ENCODE measurements at places on chromosomes 2 and 18.
A peak's percentile ranks its signal among the peaks of the same experiment; 100 is the strongest.

DNA sequence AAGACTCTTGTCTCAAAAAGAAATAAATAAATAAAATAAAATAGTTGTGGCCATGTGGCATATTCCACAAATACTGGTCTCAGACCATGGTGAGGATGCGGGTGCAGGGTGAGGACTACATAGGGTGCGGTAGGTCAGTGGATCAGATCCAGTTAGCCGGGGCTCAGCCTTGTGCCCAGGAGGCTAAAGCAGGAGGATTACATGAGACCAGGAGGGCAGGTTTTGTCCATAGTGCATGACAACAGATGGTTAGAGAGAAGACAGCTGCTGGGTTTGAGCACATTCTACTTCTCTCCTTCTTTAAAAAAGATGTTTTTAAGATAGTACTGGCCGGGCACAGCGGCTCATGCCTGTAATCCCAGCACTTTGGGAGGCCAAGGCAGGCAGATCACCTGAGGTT is 12.8 kb upstream of the PSD4 start:
- DNase-seq, result no peak

DNA sequence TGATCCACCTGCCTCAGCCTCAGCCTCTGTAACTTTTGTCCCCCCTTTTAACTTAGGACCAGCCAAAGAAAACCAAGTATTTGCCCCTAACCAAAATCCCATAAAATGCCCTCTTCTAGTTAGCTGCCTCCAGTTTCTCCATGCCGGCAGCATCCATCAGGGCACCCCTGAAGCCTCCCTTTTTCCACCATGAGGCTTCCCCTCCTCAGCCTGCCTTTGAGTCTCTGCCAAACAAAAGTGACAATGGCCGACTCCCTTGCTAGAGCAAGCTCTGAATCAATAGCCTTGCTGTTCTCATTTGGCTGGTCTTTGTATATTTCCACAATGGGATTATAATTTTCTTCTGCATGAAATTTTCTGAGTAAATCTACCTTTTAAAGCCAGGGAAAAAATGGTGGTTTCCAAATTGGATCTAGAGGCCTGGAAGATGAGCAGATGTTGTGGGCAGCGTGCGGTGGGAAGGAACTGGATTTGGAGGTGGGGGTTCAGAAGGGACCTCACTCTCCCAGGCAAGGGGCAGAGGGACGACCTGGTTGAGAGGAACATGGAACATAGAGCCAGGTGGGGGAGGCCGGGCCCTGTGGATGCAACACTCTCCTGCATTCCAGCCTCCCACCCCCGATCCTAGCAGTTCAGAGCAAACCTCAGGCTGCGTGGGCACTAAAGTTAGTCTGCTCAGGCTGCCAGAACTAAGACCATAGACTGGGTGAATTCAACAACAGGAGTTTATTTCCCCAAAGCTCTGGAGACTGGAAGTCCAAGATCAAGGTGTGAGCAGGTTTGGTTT is 80.6 kb downstream of the HS6ST1 start:
- no peak for DNase-seq

GRCh38 chr2:62287282-62287681 is 91.4 kb downstream of the B3GNT2 start:
- DNase-seq, result no peak

GRCh38 chr2:74582184-74582583 is 27.7 kb downstream of the DOK1 start:
- no peak for DNase-seq

DNA sequence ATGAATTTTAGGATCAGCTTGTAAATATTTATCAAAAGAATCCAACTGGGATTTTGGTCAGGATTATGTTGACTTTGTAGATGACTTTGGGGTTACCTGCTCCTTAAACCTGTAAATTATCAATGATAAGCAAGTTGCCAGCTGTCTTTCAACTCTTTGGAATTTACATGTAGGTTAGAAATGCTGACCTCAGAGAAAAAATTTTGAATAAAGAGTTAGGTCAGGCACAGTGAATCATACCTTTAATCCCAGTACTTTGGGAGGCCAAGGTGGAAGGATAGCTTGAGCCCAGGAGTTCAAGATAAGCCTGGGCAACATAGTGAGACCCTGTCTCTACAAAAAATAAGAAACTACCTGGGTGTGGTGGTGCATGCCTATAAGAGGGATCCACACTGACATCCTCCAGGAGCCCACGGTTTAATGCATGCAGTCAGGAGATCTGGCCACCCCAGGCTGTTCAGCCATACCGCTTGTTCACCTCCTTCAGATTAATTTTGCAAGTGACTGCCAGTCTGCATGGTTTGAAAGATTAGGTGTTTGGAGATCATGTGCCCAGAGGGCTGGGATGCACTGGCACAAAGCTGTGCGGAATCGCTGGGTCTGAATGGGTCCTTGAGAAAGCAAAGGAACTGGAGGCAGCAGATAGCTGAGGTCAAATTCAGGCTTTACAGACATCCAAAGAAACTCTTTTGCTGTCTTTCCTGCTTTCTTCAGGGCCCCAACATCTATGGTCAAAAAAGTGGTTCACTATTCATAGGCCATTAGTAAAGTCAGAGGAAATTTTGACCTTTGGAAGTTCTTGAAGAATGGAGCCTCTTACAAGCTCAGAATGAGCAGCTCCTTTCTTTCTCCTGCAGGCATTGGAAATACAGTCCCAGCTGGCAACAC is 83.4 kb upstream of the TXNDC2 start:
- no peak for DNase-seq

DNA sequence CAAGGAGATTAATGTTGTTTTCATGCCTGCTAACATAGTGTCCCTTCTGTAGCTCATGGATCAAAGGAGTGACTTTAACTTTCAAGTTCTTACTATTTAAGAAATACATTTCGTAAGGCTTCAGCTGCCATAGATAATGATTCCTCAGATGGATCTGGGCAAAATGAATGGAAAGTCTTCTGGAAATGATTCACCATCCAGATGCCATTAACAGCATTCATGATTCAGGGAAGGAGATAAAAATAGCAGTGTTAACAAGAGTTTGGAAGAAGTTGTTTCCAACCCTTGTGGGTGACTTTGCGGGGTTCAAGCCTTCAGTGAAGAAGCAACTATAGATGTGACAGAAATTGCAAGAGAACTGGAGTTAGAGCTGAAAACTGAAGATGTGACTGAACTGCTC is 17.0 kb downstream of the VRK2 start:
- DNase-seq, result peak; percentile 79

DNA sequence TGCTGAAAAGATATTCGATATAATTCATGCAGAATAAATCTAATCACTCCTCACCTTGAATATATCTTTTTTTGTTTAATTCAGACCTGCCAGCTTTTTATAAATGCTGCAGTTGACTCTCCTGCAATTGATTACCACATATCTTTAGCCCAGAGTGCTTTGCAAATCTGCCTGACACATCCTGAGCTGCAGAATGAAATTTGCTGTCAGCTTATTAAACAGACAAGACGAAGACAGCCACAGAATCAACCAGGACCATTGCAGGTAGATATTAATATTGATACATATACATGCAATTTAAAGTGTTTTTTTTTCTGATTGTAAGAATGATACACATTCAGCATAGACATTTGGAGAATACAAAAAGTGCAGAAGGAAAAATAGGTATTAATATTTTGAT is 35.6 kb upstream of the DYNC2LI1 start:
- DNase-seq, result no peak

GRCh38 chr2:101187131-101187530 is 35.9 kb upstream of the TBC1D8 start:
- DNase-seq, result no peak

DNA sequence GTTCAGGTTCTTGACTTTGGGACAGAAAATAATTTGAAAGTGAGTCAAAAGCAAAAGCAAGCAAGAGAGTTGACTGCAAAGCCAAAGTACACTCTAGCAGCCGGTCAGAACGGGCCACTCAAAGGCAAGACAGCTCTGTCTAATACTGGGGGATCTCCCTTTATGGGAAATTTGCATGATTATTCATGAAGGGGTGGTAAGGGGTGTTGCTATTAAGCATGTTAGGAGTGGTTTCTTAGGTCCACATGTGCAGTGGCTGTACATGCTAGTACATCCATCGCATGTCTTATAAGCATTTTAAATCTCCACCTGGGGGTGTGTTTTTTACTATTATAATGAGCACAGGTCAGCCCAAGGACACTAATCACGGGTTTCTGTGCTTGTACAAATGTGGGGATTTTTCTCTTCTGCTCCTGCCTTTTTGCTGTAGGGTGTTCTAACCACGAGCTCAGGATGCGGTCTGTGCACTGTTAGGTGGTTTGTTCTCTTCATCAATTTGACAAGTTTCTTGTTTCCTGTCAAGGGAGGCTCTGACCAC is 60.2 kb upstream of the SPP2 start:
- no peak for DNase-seq

GRCh38 chr2:201962774-201963562 is 70.7 kb upstream of the FZD7 start:
- no peak for DNase-seq

DNA sequence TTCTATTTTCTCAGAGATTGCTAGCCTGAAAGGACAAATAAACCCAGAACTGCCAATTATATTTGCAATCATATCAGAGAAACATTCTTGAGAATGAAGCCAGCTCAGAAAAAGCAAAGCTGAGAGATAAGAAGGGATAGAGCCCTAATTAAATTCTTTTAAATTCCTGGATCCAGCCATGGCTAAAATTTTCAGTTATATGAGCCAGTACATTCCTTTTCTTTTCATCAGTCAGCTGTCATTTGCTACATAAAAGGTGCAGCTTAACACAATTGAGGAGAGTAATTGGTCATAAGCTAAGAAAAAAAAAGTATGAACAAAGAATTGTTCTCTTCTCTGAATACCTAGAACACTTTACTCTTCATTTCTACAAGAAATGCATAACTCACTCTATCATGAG is 303.5 kb upstream of the FIGN start:
- no peak for DNase-seq

DNA sequence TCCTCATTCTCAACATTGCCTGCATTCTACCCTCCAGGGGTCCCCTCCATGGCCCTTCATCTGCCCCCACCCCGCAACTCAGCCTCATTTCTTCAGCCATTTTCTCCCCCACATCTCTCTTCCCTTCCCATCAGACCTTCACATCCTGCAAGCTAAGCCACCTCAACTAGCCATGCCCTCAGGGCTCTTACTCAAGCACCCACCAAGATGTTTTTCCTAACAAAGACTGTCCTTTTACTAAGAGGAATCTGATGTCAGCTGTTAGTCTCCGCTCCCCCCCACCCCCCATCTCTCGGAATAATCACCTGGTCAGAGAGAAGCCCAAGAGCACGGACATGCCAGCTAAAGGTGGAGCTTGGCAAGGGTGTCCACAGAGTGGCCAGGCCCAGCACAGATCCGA is 4.7 kb upstream of the CAPN10 start:
- no peak for DNase-seq

DNA sequence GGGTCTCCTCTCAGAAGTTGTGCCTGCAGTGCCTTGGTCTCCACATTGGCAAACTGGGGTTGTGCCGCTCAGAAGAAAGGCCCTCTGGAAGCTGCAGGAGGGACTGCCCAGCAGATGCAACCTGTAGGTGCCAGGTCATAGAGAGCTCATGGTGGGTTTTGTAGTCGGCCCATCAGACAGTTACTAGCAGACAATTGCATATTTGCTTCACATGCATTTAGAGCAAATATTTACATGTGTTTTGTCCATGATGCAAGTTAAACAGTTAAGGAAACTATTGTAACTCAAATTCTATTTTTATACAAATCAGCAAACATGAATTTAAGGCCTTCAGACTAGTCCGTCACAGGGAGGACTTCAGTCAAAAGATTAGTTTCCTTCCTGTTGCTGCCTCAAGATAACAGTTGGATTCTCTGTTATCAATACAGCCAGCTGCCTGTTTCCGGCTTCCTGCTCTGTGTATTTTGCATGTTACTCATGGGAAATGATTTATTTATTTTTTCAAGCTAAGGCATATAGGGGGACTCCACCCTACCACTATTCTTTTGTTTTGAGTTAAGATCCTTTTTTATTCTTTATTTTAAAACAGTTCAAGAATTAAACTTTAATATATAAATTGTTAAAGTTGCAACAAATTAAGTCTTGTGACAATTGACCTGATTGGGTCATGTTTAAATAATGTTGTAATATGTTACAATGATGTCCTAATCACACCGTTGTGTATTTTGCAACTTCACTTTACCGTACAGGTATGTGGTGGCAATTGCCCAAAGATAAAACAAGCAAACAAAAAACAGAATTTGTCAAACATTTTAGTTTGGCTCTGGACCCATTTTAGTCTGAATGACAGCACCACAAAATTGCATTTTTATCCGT is 133.5 kb downstream of the SPTBN1 start:
- no peak for DNase-seq

DNA sequence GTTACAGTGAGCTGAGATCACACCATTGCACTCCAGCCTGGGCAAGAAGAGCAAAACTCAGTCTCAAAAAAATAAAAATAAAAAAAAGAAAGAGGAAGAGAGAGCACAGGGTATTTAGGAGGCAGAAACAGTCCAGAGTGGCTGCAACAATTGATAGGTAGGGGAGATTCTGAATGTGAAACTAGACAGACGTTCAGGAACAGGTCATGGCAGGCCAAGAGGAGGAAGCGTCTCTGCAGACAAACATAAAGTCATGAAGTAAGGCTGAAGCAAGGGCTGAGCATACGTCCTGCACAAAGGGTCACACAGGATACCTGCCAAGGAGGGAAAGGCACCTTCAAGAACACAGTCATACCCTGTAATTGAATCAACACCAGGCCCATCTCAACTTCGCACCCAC is 64.1 kb upstream of the ZNF532 start:
- DNase-seq, result no peak

- DNase-seq, result no peak
Observed at GRCh38 chr2:55910077-55910476, 13.5 kb downstream of the EFEMP1 start.

DNA sequence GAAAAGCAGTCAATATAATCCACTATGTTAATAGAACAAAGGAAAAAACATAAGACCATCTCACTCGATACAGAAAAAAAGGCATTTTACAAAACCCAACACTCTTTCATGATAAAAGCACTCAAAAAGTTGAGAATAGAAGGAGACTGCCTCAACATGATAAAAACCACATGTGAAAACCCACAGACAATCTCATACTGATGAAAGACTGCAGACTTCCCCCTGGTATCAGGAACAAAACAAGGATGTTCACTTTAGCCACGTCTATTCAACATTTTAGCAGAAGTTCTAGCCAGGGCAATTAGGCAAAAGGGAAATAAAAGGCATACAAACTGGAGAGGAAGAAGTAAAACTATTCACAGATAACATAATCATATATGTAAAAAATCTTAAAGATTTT is 285.9 kb downstream of the EIPR1 start:
- no peak for DNase-seq

DNA sequence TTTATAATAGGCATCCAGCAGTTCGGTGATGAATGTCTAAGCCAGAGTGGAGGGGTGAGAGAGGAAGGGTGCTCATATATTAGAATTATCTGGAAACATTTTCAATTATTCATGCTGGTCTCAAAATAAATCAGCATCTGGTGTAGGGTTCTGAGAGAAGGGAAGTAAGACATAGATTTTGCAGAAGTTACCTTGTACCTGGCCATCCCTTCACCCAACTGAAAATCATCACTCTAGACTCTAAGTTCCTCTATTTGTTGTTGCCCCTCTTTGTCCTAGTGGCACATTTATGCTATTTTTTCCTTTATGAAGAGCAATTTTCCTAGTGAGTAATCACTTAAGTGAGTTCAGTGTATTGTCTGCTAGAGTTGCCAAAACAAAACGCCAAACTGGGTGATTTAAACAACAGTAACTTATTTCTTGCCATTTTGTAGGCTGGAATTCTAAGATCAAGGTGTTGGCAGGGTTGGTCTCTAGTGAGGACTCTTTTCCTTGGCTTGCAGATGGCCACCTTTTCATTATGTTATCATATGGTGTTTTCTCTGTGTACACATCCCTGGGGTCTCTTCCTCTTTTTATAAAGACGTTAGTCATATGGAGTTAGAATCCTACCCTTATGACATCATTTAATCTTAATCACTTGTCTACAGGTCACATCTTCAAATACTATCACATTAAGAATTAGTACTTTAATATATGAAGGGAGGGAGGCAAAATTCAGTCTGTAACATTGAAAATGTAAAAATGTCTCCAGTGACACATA is 129.9 kb upstream of the KLHL14 start:
- no peak for DNase-seq
